GM23338 (cell line): ENCODE measurements at places on chromosomes 3 and 15.

DNA sequence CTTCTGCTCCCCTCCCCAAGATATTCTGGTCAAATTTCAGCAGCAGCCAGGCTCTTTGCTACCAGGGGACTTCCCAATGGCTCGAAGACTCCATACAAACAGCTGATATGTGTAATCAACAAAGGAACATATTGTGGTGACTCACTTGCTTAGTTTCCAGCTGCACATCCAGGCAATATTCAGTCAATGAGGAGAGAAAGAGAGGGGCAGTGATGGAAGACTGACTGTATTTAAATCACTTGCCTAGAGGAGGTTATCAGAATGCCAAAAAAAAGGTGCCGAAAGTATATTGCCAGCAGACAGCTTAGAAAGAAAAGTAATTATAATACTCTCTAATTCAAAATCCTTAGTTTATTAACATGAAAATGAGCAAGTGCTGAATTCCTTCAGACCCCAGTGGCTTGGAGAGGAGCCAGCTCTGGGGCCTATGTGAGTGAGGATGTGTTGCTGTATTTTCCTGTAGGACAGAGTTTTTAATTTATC is 236.5 kb downstream of the LRTM1 start:
- H3K27me3 ChIP-seq, result no peaks in the 10 kb centered on the region
- H3K27ac ChIP-seq, result peak overlapping the region; percentile 67; the same call in 1 of the 2 replicates
- no peak overlapping the region; the same call in 1 of the 2 replicates for H3K4me3 ChIP-seq
- H3K4me1 ChIP-seq, result peaks cover 50% of the 10 kb centered on the region

- no peak overlapping the region for H3K27ac ChIP-seq
- H3K4me1 ChIP-seq, result 0 out of 2 replicates have a peak, but pooled peaks cover 6% of the 10 kb centered on the region
- 0 out of 2 replicates have a peak, but pooled peaks cover 8% of the 10 kb centered on the region for H3K36me3 ChIP-seq
- no peaks in the 10 kb centered on the region for H3K27me3 ChIP-seq
- no peak for DNase-seq
Observed at GRCh38 chr3:104349836-104350235, 1016.9 kb upstream of the ALCAM start.

GRCh38 chr3:82800248-82800647 is 1038.8 kb upstream of the GBE1 start:
- no peak overlapping the region for H3K4me3 ChIP-seq
- H3K27ac ChIP-seq, result no peak overlapping the region
- no peaks in the 10 kb centered on the region for H3K36me3 ChIP-seq
- H3K4me1 ChIP-seq, result no peaks in the 10 kb centered on the region
- no peaks in the 10 kb centered on the region for H3K27me3 ChIP-seq

DNA sequence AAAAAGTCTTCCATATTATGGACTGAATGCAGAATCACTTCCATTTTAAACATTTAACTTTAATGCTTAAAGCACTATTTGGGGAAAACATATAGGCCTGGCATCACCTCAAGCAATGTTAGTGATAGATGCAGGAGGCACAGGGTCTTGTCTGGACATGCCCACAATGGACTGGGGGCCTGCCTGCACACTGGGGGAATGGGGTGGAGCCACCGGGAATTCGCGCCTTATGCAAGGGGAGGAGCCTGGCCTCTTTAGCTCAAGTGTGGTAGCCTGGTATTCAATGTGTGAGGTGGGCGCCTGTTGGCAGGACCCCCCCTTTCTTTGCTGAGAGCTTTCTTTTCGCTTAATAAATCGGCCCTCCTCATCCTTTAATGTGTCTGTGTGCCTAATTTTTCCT is 29.9 kb downstream of the ACKR4 start:
- H3K27ac ChIP-seq, result peak overlapping the region; percentile 12; the same call in 1 of the 2 replicates
- no peak overlapping the region for H3K4me3 ChIP-seq
- peaks cover 14% of the 10 kb centered on the region for H3K4me1 ChIP-seq
- no peaks in the 10 kb centered on the region for H3K36me3 ChIP-seq
- no peaks in the 10 kb centered on the region for H3K27me3 ChIP-seq
- DNase-seq, result peak; percentile 50
